ENCODE measurements at places on chromosomes 6 and 20. TPM values are rescaled to one million over a fixed set of nuclear protein-coding genes. Genes with fewer than 3 reads are reported as not detected.

DNA sequence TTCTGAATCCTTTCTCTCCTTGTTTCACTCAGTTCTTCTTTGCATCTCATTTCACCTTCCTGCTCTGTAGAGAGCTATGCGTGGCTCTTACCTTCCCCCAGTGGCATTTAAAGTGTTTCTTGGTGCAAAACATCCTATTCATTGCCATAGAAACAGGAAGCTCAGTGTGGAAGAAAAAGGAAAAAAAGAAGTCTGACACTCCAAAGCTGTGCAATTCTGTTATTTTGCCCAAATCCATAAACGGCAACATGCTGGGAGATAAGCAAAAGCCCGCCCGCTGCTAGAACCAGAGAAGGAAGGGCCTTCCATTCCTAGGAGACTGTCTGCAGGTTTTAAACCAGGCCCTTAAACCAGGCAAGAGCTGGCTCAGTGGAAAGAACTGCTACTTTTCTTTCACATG is 247.1 kb downstream of the HIVEP2 start:
- DNase-seq: no peak

Gene SASH1
- total RNA-seq: not detected

- no peak for DNase-seq
These were observed 21.7 kb upstream of the AVP start for GRCh38 chr20:3106185-3106584.

DNA sequence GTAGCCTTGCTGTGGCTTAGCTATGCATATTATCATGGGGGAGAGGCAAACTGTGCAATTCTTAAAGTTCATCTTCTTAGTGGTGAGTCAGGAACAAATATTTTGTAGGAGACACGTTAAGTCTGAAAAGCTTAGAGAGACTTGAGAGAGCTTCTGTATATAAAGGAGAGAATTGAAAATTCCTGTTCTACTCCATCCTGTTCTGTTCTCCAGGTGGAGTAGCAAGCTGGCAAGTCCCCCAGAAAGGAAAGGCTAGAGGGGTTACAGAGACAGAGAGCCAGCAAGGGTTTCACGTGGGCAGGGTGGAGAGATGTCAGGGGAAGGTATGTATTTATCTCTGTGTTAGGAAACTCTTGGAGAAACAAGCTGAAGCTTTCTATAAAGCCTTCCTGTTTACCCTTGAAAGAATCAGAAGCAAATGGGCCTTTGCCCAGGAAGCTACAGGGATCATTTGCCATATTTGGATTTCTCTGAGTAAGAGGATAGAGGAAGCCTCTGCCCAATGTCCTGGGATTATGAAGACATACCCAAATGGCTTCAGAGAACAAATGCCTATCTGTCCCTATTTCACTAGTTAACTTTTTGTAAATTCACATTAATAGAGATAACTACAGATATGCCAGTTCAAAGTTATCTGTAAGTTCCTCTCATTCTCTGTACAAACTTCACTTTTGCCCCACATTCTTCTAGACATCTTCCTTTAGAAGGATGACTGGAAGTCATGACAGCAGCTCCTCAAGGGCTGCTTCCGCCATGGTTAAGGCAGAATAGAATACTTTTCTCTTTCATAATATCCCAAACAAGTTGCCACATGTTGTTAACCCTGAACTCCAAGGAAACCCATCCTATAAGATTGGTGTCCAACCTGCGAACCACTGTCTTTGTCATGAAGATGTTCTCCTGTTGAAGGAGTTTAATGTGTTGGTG is 126.7 kb upstream of the NEDD9 start:
- DNase-seq: no peak

DNA sequence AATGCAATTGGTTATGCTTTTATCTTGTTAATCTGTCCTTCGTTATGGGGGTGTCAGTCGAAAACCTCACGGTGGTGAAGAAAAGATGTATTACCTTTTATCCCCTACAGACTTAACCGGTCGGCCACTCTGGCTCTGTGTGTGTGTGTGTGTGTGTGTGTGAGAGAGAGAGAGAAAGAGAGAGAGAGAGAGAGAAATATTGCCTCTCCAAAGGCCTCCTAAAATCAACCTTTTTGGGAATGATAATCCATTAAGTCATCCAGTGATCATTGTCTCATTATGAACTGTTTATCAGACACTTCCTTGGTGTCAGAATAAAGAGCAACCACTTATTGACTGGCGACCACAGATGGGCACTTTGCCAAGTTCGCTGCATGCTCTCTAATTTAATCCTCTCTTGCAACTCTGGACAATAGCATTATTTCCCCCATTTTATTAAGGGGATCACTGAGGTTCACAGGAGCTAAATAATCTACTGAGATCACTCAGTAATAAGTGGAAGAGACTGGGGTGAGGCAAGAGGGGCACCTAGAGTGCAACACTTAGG is 30.7 kb downstream of the SLC35D3 start:
- no peak for DNase-seq

Gene ADGB
- not detected for total RNA-seq

Gene MARCKS
- total RNA-seq: 3.9 TPM

Gene GSTA1
- not detected for total RNA-seq

Gene NECAB3
- total RNA-seq: 71.3 TPM

DNA sequence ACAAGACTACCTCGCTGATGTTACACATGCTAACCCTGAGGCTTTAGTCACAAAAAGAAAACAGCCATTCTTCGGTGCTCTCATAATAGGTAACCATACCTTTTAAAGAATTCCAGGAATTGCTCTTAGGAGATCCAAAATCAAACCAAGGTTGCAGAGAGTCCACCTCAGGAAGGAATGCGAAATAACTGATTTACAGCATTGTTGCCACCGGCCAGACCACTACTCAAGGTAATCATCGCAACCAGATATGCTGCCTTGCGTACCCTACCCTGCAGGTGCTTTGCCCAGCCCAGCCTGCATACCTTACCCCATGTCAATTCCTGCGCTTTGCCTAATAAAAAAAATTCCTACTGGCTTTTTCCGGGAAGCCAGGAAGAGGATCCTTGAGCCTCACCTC is 27.0 kb downstream of the NUP153 start:
- no peak for DNase-seq

DNA sequence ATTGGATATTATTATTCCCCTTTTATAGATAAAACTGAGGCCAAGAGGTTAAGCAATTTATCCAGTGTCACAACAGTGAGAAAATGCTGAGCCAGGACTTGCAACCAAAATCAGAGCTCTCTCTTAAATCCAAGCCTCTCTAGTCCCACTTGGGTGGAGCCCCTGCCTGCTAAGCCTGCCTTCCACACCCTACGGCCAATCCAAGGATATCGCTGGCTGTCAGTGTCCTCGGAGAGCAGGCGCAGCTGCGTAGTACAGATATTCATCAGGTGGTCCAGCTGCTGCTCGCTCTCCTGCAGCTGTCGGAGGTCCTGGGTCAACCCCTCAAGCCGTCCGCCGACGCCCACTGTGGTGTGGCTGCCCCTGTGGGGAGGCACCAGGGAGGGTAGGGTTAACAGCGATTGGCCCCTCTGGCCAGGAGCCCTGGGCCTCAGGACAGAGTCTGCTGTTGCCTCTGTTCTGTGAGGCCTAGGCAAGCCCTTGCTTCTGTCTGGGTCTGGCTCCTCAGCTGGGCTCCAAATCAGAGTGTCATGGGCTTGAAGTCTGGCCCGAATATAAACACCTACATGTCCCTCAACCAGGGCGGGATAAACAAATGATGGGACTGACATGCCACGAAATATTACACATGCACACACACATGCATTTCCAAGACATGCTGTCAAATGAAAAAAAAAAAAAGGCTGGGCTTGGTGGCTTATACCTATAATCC is 3.9 kb upstream of the NECAB3 start:
- no peak for DNase-seq

GRCh38 chr20:60507087-60507694 is 549.0 kb downstream of the CDH26 start:
- no peak for DNase-seq

Gene RNF182
- not detected for total RNA-seq

- no peak for DNase-seq
These were observed 38.1 kb upstream of the RPP40 start for GRCh38 chr6:5041955-5042354.

Gene PREX1
- 20.7 TPM for total RNA-seq

Gene FAM50B
- total RNA-seq: not detected

DNA sequence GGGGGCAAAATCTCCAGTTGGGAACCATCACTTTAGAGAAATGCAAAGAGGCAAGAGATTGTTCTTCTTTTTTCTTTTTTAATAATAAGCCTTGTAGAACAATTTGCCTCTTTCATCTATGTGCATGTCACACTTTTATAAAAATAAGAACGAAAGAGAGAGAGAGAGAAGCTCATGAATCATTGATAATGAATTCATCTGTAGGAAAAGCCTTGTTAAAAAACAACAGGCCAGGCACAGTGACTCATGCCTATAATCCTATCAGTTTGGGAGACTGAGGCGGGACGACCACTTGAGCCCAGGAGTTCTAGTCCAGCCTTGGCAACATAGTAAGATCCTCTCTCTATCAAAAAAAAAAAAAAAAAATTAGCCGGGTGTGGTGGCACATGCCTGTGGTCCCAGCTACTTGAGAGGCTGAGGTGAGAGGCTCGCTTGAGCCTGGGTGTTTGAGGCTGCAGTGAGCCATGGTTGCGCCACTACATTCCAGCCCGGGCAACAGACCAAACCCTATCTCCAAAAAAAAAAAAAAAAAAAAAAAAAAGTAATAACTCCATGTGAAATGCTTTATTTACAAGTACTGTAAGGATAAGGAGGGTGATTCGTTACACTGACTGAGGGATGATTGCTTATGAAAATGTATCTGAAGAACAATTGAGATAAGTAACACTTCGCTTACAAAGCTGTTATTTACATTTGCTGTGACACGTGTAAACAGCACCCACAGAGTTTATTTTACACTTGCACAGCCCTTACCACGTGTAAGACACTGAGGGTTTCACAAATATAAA is 6.0 kb downstream of the CCN5 start:
- no peak for DNase-seq

DNA sequence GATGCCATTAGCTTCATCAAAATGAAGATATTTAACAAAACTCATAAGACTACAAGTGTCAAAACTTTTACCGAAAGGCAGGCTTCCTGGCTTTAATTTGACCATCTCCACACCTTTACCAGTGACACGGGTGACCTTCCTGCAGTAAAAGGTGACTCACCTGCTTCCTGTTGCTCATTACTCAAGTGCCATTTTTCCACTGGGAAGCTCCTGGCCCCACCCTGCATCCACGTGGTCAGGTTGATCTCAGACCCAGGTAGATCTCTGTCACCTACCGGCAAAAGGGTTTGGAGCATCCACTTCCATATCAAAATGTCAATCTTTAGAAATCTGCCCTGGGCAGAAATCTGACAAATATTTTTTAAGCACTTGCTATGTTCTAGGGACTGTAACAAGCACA is 31.9 kb upstream of the CDH4 start:
- no peak for DNase-seq

Gene TUBB2A
- total RNA-seq: 23.3 TPM

- DNase-seq: no peak
These were observed 129.1 kb upstream of the OLIG3 start for GRCh38 chr6:137623293-137623692.

DNA sequence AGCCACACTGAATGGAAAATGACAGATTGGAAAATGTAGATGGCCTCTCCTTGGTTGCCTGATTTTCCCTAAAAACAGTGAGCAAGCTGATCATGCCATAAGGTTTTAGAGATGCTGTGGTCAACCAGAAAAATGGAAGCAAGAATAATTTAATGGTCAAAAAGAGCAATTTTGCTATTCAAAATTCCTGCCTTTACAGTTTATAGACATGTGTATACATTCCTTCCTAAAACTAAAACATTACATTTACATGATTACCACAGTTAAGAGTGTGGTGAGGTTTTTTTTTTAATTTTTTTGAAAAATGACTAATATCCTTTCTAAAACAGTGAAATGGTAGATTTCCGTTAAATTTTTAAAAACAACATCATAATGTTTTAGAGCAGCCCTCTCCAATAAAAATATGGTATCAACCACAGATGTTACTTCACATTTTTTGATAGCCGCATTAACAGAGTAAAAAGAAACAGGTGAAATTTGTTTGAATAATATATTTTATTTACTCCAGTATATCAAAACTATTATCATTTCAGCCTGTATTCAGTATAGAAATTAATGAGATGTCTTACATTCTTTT is 407.0 kb upstream of the SOX4 start:
- DNase-seq: no peak

- no peak for DNase-seq
These were observed 23.6 kb downstream of the GJA10 start for GRCh38 chr6:89917801-89918366.

Gene RIPPLY2
- not detected for total RNA-seq

Gene BMP2
- not detected for total RNA-seq

Gene KIF6
- 0.17 TPM for total RNA-seq

DNA sequence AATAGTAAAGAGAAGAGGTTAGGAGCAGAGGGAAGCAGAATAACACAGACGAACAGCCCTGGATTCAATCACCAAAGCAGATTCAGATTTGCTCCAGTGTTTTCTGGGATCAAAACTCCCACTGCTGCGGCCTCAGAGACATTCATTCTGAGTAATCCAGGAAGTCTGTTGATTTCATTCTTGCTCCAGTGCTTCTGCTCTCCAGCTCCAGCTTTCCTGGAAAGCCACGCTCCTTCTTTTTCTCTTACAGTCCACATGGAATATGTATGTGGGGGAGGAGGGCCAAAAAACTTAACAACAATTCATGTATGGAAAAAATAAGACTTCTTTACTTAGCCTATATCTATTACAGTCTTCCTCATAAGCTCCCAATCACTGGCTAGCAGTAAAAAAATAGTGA is 26.4 kb upstream of the UST start:
- no peak for DNase-seq

Gene TSPO2
- total RNA-seq: not detected

DNA sequence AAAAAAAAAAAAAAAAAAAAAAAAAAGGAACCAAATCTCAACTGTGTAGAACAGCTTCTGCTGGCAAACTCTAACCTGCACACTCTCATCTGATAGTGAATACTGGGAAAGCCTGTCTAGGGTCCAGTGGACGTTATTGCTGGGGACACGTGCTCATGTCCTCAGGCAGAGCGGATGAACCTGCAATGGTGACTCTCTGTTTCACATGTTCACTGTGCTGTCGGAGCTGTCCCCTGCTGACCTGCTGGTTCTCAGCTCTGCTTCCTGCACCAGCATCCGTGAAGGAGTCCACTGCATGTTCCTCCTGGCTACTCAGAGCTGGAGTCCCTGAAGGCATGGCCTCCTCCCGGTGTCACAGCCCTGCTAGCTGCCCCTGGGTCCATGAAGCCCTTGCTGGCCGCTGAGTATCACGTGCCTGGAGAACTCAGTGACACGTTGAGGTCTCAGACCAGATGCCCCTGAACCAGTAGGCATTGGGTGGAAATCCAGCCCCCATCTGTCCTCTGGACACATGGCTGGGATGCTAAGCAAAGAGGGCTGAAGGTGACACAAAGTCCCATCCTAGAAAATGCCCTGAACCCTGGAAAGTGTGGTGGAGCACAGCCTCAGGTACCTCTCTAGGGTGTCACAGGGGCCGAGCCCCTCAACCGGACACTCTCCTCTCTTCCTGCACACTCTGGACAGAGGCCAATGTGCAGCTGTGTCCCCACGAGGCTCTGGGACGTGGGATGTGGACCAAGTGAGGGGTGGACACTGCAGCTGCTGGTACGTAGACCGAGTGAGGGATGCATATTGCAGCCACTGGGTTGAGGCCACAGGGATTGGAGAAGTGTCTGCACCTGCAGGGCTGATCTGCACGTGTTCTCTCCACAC is 54.9 kb upstream of the FRMD1 start:
- no peak for DNase-seq

GRCh38 chr6:6515691-6516607 is 72.6 kb upstream of the LY86 start:
- DNase-seq: no peak

- DNase-seq: no peak
These were observed 74.1 kb upstream of the RALY start for GRCh38 chr20:33919653-33920052.

Gene RSPO4
- not detected for total RNA-seq
